ENCODE measurements at places on chromosomes 3 and 15.

GRCh38 chr3:5250467-5251195 lies 63.1 kb downstream of the EDEM1 start:
- DNase-seq = no peak

- no peak for DNase-seq
Observed at GRCh38 chr3:44236485-44236908, 5.2 kb upstream of the TOPAZ1 start.

DNA sequence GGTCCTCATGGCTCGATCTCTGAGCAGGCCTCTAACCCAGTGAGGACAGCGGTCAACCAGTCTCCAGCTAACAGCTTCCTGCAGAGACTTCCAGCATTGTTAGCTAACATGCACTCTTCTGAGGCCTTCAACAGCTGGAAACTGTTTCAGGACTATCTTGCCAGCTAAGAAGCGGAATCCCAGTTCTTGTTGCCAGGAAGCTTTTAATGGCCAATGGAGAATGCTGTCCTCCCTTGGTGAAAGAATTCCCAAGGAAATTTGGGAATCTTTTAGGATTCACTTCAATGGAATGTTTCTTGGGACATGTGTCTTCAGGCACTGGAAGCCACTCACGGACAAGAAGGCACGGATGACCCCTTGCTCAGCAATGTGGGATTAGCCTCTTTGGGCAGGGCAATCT lies 91.7 kb downstream of the CEMIP start:
- DNase-seq = no peak

GRCh38 chr3:27130796-27131195 lies 238.4 kb downstream of the NEK10 start:
- DNase-seq = no peak

DNA sequence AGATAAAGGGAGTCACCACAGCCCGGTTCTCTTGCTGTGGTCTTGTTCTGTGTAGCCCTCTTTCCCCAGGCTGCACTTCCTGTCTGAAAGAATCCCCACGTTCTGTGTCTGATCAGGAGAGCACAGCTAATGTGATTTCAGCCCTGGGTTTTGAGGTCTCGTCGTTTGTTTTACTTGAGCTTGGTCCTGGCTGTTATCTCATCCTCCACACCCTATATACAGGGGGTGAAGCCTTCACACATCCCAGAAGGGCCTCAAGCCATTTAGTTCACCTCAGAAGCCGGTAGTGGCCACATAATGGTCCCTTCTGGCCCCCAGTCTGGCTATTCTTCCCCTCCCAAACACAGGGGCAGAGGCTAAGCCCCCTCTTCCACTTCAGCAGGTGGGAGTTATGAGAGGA lies 115.6 kb downstream of the PDE8A start:
- DNase-seq = no peak

- DNase-seq = no peak
Observed at GRCh38 chr3:30293621-30294240, 312.7 kb upstream of the TGFBR2 start.

DNA sequence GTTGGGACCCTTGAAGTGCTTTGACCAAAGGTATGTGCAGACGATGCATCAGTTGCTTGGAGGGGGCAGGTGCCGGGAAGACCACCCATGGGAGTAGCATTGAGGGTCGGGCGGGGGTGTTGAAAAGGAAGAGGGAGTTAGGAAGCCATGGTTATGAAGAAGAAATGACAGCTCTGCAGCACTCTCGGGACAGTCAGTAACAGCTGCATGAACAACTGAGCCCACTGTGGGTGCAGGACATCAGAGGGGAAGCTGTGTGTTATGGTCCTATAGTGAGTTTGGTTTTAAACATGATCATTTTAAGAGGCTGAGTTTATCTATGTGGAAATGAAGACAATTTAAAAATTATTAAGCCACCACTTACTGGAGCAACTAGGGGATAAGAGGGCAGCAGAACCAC lies 17.6 kb downstream of the ST8SIA2 start:
- DNase-seq = no peak

DNA sequence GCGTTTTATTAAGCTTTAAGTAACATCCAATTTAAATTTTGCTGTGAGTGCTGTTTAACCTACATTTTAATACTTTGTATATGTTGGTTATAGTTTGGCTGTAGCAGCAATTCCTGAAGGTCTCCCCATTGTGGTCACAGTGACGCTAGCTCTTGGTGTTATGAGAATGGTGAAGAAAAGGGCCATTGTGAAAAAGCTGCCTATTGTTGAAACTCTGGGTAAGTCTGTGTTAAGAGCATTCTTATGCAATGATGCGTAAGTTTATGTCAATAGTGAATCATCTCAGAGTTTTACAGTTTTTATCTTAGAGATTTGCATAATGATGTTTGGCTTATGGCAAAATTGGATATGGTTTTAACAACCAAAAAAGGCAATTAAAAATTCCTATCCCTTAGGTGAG lies 62.7 kb downstream of the ASTE1 start:
- no peak for DNase-seq

- no peak for DNase-seq
Observed at GRCh38 chr15:90686435-90687218, 30.5 kb upstream of the BLM start.

GRCh38 chr3:72702390-72702789 lies 145.9 kb downstream of the SHQ1 start:
- DNase-seq = no peak

Measured in neural crest cell (in vitro differentiated cells).